ENCODE measurements at places on chromosomes 1 and 21. TPM values are rescaled to one million over a fixed set of nuclear protein-coding genes. Genes with fewer than 3 reads are reported as not detected.
A peak's percentile ranks its signal among the peaks of the same experiment; 100 is the strongest.

GRCh38 chr1:33402206-33402605, 28.7 kb downstream of the PHC2 start:
- no peak for DNase-seq

DNA sequence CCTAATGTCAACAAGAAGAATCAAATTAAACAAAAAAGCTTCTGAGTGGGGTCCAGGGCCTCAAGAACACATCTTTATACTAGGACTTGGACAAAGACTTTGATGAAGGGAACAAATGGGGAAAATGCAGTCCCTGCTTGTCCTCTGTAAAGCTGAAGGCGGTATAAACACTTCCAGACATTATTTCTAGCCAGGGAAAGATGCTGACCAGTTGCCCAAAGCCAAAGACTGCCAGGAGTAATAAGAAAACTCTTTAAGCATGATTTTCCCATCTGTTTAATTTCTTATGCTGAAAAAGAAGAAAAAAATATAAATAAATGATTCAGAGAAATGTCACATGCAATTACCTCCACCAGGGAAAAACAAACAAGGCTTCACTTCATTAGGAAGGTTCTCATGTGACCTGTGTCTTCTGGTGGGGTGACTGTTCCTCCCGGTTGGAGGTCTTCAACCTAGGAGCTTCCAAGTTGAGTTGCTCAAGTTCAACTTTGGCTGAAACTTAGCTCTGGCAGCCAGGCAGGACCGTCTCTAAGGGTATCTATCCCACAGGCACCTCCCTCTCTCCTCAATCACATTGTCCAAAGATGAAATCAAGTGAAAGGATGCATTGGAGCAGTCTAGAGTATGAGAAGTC, 65.2 kb upstream of the KCNE2 start:
- DNase-seq: no peak

The NPPA gene
- 0.50 TPM for total RNA-seq

DNA sequence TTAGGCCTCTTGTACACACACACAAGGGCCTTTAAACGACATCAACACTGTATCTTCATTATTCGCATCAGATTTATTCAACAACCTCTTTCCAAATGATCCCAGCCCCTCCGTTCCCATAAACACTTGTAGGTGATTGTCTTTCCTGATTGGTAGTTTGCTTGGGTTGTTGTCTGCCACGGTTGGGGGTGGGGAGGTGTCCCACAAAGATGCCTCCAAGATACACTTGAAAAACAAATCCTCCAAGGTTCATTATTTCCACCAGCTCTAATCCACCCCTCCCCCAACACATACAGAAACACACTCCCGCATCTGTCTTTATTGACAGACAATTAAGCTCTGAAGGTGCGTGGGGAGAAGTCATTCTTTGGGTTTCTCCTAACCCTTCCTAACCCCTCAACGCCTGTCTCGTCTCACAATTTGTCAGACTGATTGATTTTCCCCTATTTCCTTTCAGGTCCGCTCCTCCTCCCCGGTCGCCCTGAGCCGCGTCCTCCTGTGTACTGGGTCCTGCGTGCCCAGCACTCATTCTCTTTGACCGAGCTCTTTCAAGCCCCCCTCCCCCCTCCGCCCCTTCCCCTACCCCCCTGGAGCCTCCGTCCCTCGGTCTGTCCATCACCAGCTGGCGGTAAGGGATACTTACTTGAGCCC, 1.4 kb downstream of the WDR26 start:
- DNase-seq: peak; percentile 37

The PCNX2 gene
- total RNA-seq: 29.2 TPM

The PTGS2 gene
- total RNA-seq: 2.7 TPM

The CYP4X1 gene
- 4.8 TPM for total RNA-seq

DNA sequence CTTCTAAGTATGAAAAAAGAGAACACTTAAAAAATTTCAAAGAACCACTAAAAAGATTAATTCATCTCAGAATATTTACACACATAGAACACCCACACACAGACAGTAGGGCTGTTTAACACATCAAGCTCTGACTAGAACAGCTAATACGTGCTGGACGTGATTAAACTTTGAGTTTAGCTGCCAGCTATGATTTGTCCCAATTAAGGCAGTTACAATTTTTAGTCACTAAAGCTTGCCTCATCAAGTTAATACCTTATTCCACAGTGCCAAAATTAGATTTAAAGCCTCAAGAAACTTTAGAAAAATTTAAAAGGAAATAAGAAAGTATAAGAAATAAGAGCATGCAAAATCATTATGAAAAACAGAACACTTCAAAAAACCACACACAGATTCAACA, 18.9 kb downstream of the SLC16A1 start:
- DNase-seq: no peak

The S100A8 gene
- 60.9 TPM for total RNA-seq

GRCh38 chr21:38308532-38309119, 51.8 kb downstream of the KCNJ15 start:
- no peak for DNase-seq

GRCh38 chr1:219417610-219418009, 195.3 kb downstream of the ZC3H11B start:
- no peak for DNase-seq

DNA sequence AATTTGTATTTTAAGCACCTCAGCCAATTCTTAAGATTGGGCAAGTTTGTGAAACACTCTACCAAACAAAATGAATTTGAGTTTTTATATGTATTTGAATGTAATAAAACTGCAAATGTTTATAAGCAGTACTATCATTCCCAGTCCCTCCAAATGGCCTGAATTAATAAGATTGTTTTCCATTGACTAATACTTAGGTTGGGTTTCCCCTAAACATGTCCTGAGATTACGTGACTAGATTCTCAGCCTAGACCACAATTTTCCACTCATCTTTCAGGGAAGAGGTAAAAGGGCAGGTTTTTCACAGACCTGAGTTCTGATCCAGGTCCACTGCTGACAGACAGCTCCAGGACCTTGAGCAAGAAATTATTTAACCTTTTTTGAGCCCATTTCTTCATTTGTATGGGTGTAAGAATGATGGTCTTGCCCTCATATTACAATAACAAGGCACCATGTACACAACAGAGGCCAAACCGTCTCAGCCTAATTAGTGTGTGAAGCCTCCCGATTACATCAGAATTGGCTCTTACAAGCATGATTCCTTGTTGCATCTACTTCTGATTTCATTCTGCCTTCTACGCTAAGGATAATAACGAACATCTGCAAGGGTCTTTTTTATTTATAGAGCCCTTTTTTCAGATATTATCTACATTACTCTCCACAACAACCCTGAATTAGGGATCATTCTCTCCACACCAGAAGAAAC, 51.2 kb downstream of the BEND5 start:
- no peak for DNase-seq

GRCh38 chr1:191427593-191427992, 730.7 kb upstream of the RGS18 start:
- DNase-seq: no peak

GRCh38 chr1:117512728-117513321, 93.0 kb upstream of the TENT5C start:
- DNase-seq: no peak

DNA sequence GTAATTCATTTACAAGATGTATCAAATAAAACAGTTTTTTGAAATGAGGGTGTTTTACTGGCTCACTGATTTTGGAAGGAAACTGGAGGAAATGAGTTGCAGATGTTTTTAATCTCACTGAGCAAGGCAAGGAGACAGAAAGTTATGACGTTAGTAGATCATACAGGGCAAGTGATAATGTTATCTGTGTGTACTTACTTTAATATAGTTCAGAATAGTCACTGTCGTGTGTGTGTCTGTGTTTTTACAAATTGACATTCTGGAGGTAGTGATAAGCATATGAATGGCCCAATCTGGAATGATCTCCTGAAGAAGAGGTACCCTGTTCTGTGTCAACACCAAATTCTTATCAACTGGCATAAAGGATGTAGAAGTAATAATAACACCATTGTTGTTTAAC, 1.9 kb upstream of the GBP4 start:
- DNase-seq: peak; percentile 29

DNA sequence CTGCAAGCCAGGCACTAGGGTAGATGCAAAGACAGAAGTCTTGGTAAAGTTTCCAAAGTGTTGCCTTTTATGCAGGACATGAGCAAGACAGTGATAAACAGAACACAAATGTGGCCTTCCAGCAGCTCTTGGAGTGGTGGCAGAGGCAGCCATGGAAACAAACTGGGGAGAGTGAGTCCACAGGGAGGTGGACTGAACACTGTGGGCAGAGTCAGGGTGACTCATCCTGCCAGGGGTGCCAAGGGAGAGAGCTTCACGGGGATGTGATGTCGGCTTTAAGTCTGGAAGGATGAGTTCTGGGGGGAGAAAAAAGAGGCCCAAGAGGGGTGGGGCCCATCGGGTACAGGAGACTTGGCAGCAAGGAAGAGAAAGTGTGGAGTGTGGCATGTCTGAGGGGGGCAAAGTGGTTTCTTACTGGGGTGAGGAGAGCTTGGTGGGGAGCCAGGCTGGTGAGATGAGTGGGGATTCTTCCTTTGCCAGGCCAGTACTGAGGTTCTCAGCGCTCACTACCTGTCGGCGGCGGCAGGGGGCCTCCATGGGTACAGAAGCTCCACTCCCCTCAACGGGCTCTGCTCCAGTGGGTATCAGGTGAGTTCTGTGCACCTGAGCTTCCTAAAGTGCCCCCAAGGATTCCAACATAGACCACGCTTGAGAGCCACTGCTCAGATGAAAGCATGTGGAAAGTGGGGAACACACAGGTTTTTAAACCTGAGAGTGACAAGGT, 41.8 kb downstream of the KIAA0040 start:
- no peak for DNase-seq

GRCh38 chr21:42009018-42009830, 936 bp downstream of the ZBTB21 start:
- peak; percentile 87 for DNase-seq

DNA sequence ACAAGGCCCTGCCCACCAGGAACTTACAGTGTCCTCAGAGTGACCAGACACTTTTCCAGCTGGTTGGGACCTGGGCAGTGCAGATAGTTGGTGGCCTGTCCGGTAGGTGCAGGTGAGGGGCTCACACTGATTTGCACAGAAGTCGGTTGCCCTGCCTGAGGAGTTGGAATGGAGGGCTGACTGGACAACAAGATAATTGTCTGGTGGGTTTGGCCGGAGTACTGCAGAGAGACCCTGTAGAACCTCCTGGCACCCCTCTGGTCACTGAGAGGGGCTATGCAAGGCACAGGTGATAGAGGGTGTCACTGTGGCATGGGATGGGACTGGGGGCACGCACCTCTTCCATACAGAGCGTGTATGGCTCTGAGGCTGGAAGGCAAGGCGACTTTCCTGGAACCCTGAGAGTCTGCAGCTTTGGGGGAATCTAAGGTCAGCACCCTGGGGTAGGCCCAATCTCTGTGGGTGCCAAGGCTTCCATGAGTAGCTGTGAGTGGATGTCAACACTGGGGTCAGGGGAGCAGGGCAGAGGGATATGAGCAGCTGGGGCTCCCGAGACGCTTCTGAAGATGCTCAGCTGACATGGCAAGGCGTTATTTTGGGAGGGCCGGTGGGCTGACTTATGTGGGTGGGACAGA, 7.6 kb upstream of the PLA2G2D start:
- DNase-seq: no peak

The FCRL2 gene
- total RNA-seq: 2.5 TPM

- DNase-seq: no peak
These were observed 52.1 kb upstream of the F3 start for GRCh38 chr1:94593611-94594010.

DNA sequence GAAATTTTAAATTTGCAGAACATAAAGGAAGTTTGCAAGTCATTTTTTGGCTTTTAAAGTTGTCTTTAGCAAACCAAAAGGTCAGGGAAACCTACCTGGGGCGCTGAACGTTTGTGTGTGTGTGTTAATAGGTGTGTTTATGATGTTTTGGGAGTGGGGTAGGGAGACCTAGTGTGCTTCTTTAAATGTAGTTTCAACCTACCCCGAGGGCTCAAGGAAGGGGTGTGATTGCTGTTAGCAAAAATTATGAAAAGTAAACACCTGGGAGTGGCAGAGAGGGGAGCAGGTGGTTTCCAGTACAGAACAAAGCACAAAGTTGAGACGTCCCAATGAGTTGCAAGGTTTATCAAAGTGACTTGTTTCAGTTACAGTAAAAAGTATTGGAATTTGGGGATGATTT, 58.7 kb upstream of the WDR26 start:
- DNase-seq: no peak

DNA sequence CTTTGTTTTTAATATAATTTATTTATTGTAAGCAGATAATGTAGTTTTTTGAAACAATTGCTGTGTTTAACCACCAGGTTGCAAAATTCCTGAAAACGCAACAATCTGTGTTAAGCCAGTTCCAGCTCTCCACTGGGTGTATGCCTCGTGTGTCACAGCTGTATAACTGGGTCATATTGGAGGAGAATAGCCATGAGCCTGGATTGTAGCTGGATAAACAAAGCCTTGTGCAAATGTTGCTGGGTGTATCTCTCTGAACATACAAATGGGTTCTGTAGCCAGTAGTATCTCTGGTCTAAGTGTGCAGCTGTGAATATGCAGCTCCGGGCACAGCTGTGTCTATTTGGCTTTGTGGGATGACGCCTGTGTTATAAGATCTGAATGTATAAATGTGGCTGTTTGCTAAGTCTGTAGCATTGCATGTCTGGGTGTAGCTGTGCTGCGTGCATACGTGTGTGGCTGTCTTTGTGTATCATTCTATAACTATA, 2.8 kb downstream of the TCEA3 start:
- no peak for DNase-seq

DNA sequence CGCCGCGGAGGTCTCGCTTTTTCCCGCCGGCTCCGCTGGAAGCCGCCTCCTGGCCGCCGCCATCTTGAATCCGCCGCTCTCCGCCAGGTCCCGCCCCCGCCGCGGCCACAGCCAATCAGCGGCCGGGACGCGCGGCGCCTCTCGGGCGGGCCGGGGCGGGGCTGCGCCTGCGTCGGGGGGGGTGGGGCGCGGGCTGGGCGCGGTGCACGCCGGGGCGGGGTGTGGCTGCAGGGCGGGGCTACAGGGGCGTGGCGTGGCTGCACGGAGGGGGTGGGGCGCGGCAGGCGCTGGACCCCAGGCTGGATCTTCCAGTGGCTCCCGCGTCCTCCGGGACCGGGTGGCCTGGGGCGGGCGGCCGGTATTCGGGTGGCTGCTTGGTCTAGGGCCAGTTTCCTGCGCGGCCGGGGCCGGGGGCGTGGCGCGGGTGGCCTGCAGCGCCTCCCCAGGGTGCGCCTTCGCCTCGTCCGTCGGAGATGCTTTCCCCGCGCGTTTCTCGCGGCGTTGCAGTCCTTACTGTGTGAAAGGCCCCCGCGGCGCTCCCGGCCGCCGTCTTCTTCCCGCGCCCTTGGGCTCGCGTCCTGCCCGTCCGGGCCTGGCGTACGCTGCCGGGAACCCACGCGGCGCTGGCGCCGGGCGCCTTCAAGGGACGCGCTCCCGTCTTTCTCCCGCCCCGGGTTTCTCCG, 575 bp downstream of the PCNT start:
- DNase-seq: peak; percentile 96

DNA sequence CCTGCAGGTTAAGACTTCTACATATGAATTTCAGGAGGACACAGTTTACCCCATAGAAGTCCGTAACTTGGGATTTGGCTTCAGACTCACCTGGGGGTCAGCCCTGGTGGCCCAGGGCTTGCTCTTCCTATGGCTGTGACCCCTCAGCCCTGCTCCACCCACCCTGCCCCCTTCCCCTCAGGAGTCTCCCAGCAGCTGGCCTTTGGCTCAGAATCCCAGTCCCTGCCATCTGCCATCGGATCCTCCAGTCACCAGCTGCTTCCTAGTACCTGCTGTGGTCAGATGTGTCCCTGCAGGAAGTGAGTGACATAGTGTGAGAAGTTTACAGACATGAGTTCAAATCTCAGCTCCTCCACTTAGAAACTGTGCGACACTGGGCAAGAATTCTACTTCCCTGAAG, 332.6 kb downstream of the NPHP4 start:
- DNase-seq: no peak

Data from kidney (tissue), 22 donors.